ENCODE measurements at places on chromosomes 1 and 21.
A peak's percentile ranks its signal among the peaks of the same experiment; 100 is the strongest.

GRCh38 chr1:191508239-191508638, 650.0 kb upstream of the RGS18 start:
- no peak for DNase-seq

DNA sequence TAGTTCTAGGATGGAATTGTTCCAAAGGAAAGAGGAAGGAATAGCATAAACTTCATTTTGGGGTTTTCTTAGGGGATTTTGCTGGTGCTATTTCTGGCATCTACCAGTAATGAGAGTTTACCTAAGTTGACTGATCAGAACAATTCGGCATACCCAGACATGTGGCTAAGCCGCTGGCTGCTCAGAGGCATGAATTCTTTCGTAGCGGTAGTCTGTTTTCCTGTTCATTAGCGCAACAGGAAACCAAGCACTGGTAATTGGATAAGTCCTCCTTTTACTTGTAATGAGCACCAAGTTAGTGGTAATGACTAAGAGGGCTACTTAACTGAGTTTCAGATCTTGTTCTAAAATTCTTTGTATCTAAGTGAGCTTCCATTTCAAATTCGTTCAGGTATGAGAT, 38.6 kb downstream of the C21orf91 start:
- no peak for DNase-seq

DNA sequence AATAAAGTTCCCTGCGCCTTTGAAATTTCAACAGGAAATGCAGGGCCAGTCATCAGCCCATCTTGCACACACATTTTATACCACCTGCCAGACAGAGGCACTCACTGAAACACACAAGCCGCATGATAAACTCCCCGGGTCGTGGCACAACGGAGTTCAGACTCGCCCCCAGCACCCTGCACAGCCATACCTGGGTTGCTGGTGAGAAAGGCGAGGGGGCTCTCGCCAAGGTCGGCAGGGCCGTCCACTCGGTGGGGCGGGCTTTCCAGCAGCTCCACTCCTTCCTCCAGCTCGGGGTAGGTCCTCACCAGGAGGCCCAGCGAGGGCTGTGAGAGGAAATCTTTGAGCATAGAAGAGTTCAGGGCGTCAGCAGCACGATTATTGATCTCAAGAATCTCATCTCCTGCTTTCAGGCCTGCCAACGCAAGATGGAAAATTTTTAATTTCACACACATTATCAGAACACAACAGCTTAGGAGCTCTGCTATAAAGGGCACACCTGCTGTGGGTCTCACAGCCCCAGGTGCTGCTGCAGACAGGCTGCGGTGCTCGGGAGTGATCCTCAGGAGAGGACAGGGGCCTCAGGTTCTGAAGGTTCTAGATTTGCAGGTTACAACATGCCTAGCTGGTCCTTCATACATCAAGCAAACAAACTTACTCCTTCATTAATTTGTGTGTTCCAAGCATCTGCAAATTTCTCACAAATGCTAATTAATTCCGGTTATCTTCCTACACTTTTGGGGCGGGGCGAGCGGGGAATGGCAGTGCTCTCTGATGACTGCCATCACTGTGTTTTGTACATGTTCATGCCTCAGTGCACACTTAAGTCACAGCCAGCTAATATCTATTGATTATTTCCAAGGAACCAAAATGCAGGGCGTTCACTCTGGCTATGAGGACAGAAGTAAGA, 144.2 kb upstream of the KRTAP19-8 start:
- no peak for DNase-seq

- DNase-seq, result peak; percentile 86
Observed at GRCh38 chr1:155078469-155079209, at the start of gene EFNA3. Gene EFNA3 (plus strand): TSS chr1:155078837. CDS start chr1:155078942, 105 bp downstream.

DNA sequence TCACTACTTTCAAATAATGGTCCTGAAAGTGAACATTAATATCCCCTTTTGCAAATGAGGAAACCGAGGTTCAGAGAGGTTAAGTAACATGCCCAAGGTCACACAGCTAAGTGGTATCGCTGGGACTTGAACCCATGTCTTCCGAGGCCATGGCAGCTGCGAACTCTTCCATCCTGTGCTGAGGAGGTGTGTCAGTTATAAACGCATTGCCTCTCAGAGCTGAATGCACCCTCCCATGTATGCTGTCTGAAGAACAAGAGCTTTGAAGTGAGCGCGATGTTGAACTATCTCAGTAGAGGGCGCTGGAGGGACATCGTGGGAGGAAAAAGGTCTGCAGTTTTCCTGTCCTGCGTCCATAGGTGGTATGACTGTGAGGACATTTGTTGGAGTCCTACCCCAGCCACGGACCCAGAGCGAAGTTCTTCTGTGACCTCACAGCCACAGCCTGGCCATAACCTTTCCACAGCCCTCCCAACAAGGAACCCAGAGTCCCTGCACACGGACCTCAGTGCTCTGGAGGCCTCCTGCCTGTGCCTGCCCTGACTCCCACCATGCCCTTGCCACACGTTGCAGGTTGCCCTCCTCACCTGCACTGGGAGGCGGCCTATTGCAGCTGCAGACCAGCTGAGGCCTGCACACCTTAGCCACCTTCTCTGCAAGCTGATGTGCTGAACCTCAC, 7.5 kb downstream of the MYOC start:
- peak; percentile 92 for DNase-seq

GRCh38 chr1:147771226-147772125, 11.1 kb upstream of the GJA5 start:
- DNase-seq, result no peak

DNA sequence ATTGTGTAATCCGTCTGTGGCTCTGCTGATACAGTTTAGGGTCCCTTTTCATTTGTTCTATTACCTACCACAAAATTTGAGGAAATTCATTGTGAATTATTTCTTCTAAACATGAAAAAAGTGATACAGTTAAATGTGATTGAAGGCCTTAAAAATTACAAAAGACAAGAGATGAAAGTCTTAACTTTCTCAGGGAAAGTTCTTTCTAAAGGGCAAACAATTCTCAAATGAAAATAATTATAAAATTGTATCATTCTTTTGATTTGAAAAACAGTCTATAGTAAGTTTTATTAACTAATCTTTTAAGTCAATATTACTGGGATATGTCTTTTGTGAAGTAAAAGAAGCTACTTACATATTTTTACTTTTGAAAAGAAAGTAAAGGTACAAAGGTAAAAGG, 57.4 kb upstream of the SCYL3 start:
- no peak for DNase-seq

- no peak for DNase-seq
Observed at GRCh38 chr1:31647106-31647505, 2.4 kb upstream of the PEF1 start.

Data from kidney (tissue), 22 donors.